ENCODE measurements at places on chromosomes 5 and 9. TPM values are rescaled to one million over a fixed set of nuclear protein-coding genes. Genes with fewer than 3 reads are reported as not detected.

DNA sequence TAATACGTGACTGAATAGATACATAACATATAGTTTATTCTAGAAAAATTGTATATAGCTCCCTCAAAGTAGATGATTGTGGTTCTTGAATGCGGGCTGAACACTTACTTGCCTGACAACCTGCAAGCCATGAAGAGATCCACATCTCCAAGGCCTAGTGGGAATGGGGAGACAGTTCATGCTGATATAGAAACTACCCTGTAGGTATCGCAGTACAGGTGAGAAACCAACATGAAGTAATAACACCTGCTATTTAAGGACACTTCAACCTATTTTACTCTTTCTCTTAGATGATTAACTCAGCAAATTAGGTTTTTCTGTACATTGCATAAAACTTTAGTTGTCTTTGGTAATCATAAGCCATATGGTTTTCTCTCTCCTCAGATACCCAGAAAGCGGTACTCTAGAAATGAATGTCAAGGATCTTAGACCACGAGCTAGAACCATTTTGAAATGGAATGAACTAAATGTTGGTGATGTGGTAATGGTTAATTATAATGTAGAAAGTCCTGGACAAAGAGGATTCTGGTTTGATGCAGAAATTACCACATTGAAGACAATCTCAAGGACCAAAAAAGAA, 47.3 kb downstream of the UHRF2 start:
- no peak for DNase-seq

The TLX3 gene
- not detected for polyA plus RNA-seq

DNA sequence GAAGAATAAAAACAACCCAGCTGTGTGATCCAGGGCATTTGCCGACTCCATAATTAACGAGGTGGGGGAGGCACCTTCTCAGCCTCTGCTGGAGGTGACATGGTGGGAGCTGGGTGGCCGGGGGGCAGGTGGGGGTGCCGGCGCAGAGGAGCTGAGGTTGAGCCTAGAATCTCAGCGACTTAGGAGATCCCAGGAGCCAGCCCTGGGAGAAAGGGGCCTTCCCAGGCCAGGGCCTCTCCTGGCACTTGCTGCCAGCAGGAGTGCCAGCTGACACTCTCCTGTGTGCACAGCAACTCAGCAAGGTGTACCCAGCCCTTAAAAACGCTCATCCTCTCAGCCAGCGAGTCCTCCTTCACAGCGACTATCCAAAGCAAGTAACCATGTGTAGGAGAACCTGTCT, 62.8 kb upstream of the FCN1 start:
- DNase-seq, result no peak

DNA sequence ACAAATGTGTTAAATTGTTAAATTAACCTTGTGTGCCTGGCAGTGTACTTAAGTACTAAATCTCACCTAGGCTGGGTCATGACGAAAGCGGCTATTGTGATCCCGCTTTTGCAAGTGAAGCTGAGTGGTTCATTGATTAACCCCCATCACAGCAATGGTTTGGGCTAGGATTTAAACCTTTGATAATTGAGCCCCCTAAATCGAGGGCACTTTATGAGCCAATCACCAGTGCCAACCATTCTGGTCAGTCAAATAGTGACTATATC, 22.8 kb downstream of the HNRNPK start:
- no peak for DNase-seq

- DNase-seq, result peak; percentile 78
These were observed at the start of gene LHX2 for GRCh38 chr9:124011460-124012301. Gene LHX2 (plus strand): TSS chr9:124011768. CDS start chr9:124012349, 581 bp downstream.

- no peak for DNase-seq
These were observed 10.4 kb downstream of the ZNF618 start for GRCh38 chr9:113886466-113886865.

DNA sequence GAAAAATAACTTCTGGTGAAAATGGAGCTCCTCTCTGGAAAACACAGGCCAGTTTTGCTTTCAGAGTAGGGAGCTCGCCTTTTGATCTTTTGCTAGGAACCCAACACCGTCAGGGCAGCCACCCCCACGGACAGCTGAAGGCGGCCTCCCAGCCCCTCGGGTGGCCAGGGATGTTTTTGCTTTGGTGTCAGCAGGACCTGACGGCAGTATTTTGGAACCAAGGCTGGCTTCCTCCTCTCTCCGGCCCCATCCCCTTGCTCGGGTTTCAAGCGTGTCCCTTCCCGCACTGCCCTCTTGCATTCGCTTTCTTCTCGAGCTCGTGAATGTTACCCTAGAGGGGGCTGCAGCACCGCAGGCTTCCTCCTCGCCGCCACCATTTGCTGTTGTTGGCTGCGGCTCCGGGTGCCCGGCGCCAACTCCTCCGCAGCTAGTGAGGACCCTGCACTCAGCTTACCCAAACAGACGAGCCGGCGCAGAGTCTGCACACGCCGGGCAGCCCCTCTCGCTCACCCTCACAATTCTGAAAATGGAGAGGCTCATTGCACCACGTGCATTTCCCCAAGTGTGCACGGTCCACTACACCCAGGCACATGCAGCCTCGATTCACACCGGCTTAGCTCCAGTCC, 35.5 kb upstream of the ADAMTSL1 start:
- peak; percentile 68 for DNase-seq

The IL12B gene
- polyA plus RNA-seq, result not detected

The OR1Q1 gene
- polyA plus RNA-seq, result not detected

The PHPT1 gene
- 109 TPM for polyA plus RNA-seq

DNA sequence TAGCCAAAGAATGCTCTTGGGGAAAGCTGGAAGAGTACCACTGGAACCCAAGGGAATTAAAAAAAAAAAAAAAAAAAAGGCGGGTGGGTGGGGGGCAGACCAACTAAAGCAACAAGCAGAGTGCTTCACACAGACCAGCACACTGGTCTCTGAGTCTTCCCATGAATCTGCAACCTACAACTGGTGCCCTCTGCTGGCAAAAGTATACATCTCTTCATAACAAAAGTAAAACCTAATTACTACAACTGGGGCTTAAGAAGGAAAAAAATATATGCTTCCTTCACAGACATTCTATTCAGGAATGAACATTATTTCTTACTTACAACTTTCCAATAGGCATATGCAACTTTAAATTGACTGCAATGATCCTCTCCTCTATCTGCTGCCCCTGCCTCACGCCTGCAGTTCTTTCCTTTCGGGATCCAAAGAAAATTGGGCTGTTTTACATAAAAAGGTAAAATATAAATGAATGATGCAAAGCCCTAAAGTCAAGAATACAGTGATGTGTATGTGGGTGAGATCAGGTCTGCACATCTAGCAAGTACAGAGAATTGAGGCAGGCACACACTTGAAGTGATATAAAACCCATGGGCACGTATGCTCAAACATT, 7.2 kb upstream of the KLHL3 start:
- peak; percentile 66 for DNase-seq

- DNase-seq, result peak; percentile 50
These were observed at the start of gene ASS1 for GRCh38 chr9:130444565-130445221. Gene ASS1 (plus strand): TSS chr9:130444961. CDS start chr9:130452229, 7,268 bp downstream.

DNA sequence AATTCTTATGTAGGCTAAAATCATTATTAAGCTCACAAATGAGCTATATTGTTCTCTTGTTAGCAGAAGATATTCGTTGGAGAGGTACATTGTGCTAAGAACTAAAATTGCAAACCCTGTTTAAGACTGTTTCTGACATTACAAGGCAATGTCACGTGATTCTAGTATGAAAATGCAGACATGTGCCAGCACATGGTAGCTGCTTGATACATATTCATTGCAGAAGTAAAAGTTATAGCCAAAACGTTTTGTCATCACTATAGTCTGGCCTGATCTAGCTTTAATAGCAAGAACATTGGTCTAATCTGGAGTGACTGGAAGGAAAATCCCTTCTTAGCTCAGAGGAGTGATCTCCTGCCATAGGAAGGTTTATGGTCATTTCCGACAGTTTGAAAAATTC, 144.7 kb downstream of the CFAP90 start:
- DNase-seq, result peak; percentile 61

The SLC6A7 gene
- 0.22 TPM for polyA plus RNA-seq

DNA sequence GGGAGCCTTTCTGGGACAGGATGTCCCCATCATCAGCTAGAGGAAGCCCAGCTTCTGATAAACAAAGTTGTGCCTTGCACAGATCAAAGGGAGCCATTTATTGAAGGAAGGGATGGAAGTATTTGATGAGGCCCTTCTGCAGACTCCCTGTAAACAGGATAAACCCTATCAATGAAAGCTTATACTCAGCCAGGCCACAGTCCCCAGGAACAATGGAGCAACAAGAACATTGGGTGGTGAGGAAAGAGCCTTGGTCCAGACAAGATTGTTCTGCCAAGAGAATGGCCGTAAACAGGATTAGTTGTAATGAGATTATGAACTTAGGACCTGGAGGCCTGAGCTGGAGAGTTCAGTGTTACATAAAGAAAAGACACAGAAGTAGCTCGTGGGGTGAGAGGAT, 40.5 kb upstream of the LIFR start:
- no peak for DNase-seq
